ENCODE measurements at places on chromosomes 5 and 9.

- DNase-seq: no peak
Measured at GRCh38 chr9:19662213-19662612, 126.6 kb downstream of the SLC24A2 start.

DNA sequence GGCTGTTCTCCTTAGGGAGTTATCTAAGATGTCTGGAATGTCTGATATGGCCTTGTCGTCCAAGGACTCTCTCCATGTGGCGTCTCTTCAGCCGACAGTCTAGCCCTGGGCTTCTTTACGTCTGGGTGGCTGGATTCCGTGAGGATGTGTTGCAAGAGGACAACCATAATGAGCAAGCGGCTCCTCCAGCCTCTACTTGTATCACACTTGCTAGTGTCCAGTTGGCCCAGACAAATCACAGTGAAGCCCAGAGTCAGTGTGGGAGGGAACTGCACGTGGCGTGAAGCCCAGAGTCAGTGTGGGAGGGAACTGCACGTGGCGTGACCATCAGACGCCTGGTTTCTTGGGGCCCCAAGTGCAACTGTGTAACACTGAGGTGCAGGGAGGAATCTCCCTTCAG lies 61.1 kb downstream of the COL23A1 start:
- DNase-seq: no peak

DNA sequence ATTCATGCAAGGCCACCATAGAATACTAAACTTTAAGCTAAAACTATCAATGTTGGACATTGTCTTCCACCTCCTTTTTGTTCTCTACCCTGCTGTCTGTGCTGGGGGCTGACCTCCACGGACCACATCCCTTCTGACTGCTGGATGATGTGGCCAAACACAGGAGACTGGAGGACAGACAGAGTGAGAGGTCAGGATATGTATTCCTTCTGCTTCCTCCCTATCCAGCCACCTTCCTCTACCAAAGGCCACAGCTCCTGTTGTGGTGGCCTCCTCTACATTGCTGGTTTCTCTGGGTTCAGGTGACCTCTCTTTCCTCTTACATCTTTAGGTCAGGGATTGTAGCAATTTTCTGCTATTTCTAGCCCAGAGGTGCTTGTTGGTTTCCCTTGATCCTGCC lies 148.1 kb downstream of the ACTBL2 start:
- DNase-seq: no peak

GRCh38 chr5:96509316-96509715 lies 76.3 kb upstream of the PCSK1 start:
- no peak for DNase-seq

GRCh38 chr5:100803397-100803796 lies 99.7 kb downstream of the ST8SIA4 start:
- DNase-seq: no peak

GRCh38 chr5:177500685-177501522 lies 3.5 kb upstream of the PDLIM7 start:
- DNase-seq: peak; percentile 74

DNA sequence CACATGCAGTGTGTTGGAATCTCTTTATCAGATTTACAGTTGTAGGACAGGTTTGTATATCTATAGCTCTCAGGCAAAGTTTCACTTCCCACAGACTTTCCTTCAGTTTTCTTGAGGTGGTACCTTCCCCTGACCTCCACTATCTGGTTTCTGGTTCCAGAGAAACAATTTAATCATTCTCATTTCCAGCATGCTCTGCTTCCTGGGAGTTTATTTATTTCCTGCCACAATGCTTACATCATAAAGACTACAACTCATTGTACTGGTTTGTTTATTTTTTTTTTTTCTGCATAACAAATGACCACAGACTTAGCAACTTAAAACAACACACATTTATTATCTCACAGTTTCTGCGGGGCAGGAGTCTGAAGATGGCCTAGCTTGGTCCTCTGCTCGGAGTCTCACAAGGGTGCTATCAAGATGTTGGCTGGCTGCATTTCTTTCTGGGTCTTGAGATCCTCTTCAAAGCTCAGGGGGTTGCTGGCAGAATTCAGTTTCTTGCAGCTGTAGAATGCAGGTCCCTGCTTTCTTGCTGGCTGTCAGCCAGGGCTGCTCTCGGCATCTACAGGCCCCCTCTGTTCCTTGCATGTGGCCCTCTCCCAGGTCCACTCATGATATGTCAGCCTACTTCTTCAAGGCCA lies 247.7 kb downstream of the ENC1 start:
- DNase-seq: no peak

DNA sequence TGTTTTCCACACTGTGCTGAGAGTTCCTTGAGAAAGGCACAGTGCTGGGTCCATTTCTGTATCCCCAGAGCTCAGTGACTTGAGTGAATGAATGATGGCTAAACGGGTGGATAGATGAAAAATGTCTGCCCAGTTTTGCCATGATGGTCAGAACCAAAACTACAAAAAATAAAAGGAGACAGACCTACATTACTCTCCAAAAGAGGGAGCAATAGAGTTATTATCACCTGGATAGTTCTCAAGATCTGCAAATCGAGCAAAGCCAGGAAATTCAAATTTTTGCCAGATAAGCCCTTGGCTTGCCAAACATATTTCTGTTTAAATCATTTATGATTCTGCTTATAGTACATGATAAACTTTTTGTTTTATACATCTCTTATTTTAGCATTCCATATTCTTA lies 214.2 kb upstream of the ZNF462 start:
- no peak for DNase-seq

DNA sequence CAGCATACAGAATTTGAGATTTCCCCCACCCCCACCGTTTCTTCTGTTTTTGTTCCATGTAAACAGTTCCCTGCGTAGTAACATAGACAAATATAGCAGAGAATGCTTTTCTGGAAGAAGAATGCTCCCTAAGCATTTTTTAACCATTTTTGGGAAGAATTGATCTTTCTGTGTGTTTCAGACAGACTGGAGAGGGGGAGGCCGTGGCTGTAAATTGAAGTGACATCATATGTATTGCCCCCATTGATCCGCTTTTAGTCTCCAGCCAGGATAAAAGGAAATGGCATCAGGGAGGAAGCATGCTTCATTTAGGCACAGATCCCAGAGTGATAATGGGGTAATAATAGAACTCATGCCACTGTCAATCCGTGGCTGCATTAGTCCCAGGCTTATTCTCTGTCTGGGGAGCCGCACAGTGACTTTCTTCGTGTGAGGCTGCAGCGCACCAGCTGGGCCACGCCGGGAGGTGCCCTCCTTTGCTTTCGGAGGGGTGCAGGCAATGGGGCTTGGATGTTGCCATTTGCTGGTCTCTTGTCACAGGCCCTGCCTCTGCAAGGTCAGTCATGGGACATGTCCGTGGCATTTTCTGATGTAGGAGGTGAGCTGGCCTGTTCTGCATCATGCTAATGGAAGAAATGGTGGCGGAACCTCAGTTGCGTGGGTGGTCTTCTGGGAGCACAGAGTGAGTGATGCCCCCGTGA lies 261.5 kb downstream of the FANCC start:
- no peak for DNase-seq

GRCh38 chr9:2874001-2874750 lies 30.3 kb upstream of the PUM3 start:
- no peak for DNase-seq

DNA sequence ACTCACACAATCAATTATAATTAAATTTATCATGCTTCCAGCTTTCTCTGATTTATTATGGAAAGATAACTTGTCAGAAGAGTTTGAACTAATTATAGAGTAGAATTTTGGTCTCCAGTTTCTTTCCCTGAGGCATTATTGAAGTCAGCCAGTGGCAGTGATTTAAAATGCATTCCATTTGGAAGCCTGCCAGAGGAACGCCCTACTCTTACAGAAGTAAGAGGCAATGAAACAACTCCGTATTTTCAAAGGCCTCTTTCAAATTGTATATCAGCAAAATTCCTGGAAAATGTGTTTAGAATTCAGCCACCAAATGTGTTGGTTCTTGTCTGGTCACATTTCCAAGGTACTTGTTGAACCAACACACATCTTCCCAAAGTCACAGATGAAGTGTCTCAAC lies 640.9 kb downstream of the SEMA5A start:
- no peak for DNase-seq

GRCh38 chr5:149345892-149346222 lies 558 bp downstream of the GRPEL2 start:
- peak; percentile 19 for DNase-seq

DNA sequence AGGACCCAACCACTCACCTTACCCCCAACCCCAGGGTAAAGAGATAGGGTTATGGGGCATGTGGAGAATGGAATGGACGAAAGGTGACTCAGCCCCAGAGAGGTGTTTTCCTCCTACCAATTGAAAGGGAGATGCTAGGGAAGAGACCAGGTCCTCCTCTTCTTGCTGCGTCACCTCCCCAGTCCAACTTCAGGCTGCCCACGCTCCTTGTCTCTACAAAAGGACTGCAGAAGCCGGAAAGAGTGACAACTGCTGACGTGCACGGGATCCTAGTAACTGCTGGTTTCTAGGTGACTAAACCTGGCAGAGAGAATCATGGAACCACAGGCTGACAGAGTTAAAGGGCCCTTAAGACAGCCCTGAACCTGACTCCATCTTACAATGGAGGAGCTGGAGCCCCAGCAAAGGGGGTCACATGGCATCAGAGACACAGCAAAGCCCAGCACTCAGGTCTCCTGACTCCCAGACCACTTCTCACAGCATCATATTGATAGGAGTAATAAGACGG lies 2.2 kb downstream of the GPX3 start:
- DNase-seq: no peak

DNA sequence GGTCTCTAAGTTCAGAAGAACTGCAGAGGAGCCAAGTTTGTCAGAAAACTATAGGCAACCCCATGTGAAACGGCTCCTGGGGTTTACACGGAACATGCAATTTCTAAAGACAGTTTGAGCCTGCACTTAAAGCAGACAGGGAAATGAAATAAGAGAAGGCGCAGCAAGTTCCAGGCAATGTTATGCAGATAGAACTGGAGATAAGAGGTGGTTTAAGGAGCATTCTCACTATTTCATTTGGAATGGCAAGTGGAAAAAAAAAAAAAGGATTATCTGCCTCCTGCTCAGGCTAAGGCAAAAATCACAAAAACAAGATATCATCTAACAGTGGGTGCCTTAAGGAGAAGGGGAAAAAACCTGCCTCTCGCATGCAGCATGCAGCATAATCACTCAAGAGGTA lies 2252.4 kb downstream of the MAT2B start:
- no peak for DNase-seq

DNA sequence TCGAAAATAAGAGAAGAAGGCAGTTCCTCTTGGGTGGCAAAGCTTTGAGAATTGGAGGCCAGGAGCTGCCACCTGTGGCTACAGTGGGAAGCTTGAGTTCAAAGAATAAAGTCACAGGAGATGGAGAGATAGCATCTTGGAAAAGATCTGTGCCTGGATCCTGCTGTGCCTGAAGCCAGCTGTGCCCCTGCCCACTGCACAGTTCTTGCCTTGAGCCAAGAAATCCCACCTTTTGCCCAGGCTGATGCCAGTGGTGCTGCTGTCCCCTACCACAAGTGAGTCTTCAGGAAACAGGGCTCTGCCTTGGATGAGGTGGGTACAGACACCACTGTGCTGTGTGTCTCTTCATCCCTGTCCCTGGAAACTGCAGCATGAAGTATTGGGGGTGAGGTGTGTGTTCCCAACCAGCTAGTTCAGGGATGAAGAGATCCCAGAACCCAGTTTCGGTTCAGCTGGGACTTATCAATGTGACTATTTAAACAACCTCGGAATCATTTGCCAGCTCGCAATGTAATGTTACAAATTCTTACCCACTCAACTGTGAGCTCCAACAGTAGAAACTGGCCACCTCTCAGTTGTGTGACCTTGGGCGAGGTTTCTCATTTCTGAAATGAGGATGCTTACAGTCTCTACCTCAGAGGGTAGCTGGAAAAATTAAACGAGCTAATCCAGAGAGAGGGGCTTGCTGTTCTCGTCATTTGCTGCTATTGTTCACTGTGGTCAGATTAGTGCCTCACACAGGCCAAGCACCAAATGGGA lies 5.9 kb downstream of the IER5L start:
- no peak for DNase-seq

- DNase-seq: no peak
Measured at GRCh38 chr5:115624994-115625393, 842 bp downstream of the TMED7 start.

DNA sequence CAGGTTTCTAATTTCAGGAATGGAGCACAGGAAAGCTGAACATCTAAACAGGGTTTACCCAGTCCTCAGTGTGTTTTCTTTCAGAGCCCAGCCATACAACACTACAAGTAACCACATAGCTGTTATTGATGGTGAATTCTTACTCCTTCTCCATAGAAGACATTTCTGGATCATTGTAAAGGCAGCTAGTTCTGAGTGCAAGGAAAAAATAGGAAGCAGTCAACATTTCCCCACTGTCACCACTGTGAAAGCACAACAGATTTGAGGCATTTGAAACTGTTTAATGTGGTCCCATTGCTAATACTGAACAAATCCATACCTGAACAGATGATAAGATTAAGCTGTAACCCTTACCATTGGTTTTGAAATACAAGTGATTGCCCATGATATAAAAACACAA lies 145.0 kb upstream of the PCA3 start:
- DNase-seq: no peak

DNA sequence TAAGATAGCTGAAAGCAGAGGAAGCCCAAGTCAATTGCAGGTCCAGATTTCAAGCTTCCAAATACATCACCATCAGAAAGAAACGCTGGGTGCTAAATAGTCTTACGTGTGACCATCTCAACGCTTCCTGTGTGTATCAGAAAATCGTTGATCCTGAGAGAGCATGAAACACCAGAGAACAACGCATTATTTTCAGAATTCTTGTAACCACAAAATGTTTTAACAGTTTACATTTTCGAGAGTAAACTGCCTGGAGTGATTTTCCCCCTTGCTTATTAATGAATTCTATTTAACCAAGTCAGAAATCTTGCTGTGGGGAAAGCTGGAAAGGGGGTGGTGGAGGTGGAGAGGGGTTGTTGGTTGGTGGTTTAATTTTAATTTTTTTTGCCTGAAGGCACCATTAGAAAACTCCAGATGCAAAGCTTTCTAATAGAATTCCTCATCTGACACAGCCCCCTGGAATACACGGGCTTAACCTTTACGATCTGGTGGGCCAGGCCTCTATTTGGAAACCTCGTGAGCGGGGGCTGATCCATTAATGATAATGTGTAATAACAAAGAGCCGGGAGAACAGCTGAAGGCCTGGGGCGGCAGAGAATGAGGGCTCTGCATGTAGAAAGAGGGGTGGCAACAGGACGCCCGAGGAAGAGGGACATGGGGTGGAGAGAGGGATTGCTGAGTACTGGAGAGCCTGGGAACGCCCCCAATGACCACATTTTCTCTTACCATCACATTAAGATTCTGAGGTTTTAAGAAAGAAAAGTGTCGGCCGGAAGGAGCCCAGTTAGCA lies 124.5 kb upstream of the NFIB start:
- DNase-seq: no peak

DNA sequence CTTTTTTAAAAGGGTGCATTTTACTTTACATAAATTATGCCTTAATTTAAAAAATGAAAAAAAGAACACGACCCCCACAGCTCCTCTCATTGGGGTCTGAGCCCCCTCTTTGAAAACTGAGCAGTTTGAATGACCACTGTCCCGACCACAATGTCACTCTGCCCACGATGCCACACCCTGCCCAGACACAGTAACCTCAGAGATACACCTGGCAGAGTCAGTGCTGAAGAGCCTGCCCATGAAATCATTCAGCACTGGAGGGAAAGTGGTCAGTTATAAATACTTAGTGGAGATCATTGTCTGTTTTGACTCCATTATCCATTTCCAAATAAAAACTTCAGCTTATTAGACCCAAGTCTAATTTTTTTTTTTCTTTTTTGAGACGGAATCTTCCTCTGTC lies 49.3 kb downstream of the DNAJC21 start:
- DNase-seq: no peak
